ENCODE measurements at places on chromosomes 2 and 18.
A peak's percentile ranks its signal among the peaks of the same experiment; 100 is the strongest.

- no peak for DNase-seq
Measured at GRCh38 chr2:174376967-174377366, 18.6 kb upstream of the SCRN3 start.

DNA sequence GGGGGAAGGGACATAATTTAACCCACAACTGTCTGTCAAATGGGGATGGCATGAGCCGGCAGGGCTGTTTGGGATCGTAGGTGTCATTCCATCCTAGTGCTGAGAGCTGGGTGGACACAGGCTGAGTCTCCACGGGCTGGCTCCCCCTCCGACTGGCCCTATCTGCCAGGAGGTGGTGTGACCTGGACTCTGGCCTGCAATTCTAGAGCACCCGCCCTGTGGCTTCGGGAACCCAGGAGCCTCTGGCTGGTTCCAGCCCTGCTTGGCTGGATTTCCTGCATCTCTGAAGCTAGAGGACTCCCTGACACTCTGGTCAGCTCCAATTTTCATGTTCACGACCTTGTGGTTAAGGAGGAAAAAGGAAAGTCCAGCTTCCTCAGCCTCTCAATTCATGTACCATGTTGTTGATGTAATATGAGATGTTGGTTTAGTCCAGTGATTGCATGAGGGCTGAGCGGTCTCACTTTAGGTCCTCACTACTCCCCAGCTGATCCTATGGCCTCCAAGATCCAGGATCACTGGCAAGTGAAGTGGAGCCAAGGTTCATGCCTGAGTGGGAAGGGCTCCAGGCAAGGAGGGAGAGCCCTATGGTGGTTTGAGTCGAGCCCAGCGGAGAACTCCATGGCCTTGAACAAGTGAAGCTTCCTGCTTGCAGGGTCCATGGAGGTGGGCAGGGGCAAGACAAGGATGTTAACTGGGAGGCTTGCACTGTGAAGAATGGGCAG, 169.1 kb downstream of the NDUFA10 start:
- no peak for DNase-seq

DNA sequence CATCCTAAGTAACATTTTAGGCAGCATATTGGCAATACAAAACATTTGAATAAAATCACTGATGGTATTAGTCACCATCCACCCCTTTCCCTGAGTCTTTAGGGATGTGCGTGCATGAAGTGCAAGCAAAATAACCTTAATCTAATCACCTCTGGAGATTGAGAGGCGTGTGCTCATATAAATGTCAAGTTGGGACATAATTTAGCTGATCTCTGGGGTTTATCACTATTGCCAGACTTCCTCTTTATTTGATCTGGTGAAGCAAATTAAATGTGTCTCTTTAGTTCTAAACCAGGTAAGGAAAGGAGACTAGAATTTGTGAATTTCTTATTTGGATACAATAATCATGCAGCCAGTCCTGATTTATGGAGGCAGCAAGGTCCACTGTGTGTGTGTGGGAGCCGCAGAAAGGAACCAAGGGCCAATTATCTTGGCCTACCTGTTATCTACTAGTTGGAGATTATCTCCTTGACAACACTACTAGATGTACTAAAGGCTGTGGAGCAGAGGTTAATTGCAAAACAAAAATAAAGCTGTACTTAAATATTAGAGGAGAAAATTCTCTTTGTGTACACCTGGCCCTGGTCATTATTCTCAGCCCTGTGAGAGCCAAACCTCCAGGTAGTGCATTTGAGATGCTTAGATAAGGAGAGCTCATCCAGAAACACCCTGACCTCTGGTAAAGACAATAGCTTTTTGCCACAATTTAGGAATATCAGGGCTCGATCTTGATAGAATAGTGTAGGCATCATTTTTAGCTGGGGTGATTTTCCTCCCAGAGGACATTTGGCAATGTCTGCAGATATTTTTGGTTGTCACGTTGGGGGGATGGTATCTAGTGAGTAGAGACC, 78.2 kb downstream of the HRH4 start:
- no peak for DNase-seq

DNA sequence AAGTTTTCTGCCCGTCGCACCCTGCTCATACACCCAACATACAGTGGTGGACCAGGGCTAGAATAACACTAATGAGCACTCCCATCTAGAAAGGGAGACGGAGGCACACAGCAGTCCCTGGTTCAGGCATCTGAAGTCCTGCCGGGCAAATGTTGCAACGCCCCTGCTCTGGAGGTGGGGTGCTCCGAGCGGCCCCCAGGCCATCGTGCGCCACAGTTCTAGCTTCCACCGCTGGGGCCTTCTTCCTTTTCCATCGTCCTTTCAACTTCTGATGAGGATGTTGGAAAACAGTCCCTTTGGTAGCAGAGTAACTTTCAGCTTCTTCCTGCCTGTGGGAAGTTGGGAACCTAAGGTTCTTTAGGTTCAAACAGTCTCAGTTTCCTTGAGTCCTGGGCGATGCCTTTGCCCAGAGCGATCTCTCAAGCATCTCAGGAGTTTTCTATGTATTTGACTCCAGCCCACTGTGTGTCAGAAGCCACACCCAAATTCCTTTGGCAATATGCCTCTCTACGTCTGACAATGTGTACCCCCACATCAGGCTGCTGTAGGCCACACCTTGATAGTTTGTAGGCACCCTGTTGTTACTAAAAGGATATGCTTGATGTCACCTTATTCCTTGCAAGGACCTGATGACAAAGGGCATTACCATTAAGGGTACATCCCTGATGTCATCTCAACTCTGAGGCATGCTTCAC, 258.8 kb downstream of the GLI2 start:
- DNase-seq = no peak

GRCh38 chr2:36360834-36361233, 5.3 kb downstream of the CRIM1 start:
- DNase-seq = no peak

- DNase-seq = peak; percentile 68
Measured at GRCh38 chr18:50507120-50507590, 52.7 kb upstream of the MAPK4 start.

DNA sequence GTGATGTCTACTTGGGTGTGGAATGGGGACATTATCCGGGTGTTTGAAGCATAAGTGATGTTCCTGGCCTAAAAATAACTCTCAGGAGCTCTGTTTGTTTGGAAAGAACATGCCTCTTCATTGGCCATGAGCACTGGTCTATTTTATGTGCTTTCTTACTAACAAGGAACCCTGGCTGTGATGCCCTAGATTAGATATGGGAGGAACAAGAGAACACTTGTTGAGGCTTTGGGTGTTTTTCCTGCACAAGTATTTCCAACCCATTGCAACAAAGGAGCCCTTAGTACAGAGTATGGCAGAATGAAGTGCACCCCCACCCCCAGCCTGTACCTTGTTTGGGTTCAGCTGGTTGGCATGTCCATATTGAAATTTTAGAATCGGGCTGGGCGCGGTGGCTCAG, 95.9 kb downstream of the SLC4A3 start:
- peak; percentile 63 for DNase-seq

DNA sequence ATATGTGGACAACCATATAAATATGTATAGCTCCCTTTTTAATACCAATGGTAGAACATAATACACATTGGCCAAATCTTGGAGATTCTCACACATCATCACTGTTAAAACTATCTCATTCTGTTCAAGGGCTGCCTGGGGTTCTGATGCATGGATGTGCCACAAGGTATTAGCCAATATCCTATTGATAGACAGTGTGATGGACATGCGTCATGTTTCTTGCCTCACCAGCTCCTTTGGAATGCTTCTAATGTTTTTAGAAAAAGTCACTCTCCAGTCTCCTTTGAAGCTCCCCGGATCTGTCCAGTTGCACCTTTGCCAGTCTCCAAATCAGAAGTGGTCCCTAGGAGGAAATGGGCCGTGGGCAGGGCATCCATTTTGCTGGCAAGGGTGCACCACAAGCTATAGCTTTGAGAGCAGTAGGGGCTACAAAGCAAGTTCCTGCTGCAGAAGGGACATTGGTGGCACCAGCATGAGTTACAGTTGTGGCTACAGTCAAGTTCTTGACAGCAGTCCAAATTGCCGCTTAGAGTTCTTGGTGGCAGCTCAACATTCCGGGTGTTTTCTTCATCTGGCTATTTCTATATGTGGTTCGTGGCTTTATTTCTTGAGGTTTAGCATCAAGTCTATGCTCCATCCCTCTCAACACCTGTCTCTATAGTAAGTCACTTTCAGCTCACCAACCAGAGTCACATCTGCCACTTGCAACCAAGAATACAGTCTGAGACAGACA, 25.1 kb upstream of the ATRAID start:
- DNase-seq = no peak

GRCh38 chr2:168231609-168232241, 15.7 kb downstream of the STK39 start:
- DNase-seq = no peak

DNA sequence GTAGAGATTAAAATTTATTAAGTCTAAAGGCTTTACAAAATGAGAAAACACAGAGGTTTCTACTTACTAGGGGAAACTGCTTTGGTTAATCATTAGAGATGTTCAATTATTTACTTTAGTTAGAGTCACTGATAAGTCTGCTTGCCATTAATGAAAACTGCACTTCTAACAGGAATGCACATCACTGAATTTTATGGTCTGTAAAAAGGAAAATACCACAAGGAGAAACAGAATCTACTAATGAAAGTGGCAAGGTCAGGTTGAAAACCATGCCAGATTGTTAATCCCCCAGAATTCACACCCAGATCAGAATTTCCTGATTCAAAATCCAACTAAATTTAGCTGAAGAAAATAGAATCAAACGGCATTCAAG, 90.5 kb upstream of the GRB14 start:
- no peak for DNase-seq

DNA sequence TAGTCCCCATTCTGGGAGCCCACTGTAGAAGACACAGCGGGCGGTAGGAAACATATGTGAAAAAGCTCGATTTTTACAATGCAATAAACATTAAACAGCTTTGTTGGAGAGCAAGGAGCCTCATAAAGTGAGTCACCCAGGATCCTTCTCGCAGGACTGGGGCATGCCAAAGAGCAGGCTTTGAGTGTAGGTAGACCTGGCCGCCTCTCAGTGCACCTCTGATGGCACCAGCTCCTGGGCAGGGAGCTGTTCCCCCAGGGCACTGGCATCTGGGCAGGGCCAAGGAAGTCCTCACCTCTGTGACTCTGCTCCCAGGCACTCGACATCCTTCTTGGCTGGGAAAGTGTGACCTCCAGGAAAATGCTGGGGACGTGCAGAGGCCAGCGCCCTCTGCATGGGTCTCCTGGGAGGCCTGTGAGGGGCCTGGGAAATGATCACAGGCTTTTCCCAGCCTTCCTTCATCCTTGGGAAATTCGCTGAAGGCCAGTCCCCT, 94.2 kb downstream of the POLR1A start:
- no peak for DNase-seq

DNA sequence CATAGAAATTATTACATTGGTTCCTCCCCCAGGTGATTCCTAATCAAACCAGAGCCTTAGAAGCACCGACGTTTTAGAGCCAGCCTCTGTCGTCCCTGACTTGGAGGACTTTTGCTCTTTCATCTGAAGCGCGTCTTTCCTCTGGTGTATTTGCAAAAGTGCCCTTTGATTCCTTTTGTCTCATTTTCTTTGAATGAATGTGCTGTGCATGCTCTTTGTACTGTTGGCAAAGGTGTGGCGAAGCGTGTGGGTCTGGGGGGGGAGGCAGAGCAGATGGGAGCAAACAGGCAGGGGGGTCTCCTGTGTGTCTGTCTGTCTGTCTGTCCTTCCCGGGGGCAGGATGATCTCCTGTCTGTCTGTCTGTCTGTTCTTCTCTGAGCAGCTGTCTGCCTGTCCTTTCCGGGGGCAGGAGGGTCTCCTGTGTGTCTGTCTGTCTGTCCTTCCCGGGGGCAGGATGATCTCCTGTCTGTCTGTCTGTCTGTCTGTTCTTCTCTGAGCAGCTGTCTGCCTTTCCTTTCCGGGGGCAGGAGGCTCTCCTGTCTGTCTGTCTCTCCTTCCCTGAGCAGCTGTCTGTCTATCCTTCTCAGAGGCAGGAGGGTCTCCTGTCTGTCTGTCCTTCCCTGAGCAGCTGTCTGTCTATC, 205.5 kb upstream of the MYT1L start:
- DNase-seq = no peak

DNA sequence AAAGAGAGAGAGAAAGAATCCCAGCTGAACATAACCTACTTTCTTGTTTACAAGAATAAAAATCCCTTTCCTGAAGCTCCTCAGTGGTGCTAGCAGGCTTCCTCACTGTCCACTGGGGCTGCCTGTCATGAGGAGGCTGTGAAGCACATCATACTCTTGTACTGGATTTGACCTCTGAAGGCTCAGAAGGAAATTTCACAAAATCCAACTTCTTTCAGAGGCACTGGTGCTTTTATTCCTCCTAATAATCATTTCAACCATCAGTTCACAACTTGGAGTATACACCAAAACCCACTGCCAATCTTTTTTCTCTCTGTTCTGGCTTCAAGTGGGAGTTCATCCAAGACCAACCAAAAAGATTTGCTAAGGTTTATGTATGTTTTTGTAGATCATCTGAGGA, 48.5 kb downstream of the TMX3 start:
- no peak for DNase-seq
